ENCODE measurements at places on chromosomes 6 and 20.

GRCh38 chr6:10951675-10952282 lies 64.9 kb downstream of the SYCP2L start:
- no peak for DNase-seq

DNA sequence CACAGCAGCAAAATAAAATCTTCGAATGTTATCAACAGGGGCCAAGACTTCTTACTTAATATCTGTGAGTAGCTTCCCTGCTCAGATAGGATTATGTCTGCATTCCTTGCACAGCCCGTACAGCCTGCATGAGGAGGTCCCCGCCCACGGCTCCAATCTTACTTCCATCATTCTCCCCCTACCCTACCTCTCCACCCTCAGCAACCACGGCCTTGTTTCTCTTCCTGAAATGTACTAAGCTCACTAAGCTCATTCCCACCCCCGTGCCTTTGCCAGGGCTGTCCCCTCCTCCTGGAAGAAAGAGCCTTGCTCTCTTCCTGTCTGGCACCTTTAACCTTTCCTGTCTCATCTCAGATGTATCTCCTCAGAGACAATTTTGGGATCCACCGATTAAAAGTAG lies 120.4 kb downstream of the BCAS1 start:
- DNase-seq, result no peak

DNA sequence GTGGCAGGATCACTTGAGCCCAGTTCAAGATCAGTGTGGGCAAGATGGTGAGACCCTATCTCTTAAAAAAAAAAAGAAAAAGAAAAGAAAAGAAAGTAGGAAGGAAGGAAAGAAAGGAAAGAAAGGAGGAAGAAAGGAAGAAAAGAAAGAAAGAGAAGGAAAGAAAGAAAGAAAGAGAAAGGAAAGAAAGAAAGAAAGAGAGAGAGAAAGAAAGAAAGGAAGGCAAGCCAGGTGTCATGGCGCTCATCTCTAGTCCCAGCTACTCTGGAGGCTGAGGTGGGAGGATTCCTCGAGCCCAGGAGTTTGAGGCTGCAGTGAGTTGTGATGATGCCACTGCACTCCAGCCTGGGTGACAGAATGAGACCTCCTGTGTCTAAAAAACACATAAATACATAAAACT lies 11.5 kb upstream of the SRC start:
- DNase-seq, result no peak

DNA sequence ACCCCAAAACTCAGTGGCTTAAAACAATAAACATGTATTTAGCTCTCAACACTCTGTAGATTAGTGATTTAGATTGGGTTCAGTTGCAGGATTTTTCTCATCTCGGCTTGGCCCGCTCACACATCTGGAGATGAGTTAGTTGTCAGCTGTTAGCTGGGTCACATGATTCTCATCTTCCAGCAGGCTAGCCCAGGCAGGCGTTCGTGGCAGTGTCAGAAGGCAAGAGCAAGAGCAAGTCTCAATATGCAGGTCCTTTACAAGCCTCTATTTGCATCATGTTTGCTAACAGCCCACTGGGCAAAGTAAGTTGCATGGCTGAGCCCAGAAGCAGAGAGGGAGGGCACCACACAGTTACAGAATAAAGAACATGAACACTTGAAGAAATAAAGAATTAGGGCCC lies 83.6 kb upstream of the MYLIP start:
- DNase-seq, result no peak

- no peak for DNase-seq
These were observed 1.9 kb downstream of the GDF5 start for GRCh38 chr20:35436177-35436573.

DNA sequence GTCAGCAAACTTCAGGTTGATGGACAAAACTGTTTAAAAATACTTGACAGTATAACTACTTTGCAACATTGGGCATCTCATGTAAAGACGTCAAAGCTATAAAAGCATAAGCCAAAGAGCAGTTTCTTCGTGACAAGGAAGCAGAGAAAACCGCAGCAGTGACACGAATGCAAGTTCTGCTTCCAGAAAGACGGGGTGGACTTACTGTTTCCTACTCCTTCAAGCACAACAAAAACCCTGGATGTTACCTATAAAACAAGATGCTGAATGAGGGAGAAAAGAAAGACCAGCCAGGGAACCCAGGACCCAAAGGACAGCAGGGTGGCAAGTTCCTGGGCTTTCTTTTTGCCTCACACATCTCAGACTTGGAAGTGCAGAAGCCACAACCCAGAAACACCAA lies 98.0 kb downstream of the DLL1 start:
- DNase-seq, result no peak

DNA sequence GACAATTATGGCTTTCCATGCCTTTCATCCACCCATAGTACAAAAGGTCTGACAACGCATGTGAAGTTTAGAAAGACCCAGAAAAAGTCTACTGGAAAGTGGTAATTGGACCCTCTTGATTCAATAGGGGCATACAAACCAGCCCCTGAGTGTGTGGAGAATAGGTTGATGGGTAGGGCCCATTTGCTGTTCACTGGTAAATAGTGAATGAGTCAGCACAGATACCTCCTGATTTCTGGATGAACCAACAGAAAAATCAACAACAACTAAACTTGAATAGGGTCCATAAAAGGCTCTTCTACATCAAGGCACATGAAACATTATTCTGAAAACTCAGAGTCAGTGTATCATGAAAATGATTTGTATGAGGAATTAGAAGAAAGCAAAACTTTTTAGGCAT lies 235.4 kb upstream of the SLC35B3 start:
- DNase-seq, result no peak

DNA sequence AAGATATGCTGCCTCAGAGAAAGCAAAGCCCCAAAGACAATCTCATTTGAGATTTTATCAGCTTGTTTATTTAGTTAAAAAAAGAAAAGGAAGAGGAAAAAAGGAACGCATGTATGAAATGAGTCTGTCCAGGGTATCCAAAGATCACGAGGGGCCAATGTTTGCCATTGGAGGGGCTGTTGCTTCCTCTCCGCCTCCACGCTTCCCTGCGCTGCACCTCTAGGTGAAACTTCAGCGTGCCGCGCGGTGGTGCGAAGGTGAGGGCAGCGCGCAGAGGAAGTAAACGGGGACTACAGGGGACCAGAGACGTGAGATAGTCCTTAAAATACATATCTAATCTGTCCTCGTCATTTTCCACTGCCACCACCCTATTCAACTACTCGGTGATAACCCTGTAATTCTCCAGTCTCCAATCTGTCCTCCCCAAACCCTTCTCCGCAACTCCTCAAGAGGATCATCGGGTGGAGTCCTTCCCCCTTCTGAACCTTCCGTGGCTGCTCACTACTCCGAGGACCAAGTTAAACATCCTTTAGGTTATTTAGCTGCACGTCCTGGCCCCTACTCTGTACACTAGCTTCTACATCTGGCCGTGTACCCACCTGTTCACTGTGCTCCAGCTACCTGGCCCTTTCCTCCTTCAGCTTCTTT lies 1.1 kb upstream of the DCBLD1 start:
- no peak for DNase-seq

DNA sequence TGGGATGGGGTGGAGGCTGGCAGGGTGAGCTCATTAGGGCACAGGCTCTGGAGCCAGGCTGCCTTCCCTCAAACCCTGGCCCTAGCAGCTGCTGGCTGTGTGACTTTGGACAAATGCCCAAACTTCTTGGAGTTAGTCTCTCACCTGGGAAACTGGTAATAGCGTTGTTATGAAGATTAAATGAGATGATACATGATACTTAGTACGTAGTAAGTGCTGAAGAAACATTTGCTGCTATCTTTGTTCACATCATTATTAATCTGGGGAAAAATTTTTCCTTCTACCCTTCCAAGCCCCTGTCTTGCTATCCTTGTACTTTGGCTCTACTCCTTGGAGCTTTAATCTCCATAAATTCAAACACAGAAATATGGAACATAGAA lies 22.3 kb upstream of the PPARD start:
- no peak for DNase-seq
